Activated effector memory CD4-positive, alpha-beta T cell treated with anti-CD3 and anti-CD28 coated beads, Interleukin-2, amount 50 U/mL, for 16 hours (primary cell): ENCODE measurements at places on chromosomes 7 and 10.

GRCh38 chr7:141238596-141239243, 164.9 kb downstream of the TMEM178B start:
- no peak for DNase-seq

DNA sequence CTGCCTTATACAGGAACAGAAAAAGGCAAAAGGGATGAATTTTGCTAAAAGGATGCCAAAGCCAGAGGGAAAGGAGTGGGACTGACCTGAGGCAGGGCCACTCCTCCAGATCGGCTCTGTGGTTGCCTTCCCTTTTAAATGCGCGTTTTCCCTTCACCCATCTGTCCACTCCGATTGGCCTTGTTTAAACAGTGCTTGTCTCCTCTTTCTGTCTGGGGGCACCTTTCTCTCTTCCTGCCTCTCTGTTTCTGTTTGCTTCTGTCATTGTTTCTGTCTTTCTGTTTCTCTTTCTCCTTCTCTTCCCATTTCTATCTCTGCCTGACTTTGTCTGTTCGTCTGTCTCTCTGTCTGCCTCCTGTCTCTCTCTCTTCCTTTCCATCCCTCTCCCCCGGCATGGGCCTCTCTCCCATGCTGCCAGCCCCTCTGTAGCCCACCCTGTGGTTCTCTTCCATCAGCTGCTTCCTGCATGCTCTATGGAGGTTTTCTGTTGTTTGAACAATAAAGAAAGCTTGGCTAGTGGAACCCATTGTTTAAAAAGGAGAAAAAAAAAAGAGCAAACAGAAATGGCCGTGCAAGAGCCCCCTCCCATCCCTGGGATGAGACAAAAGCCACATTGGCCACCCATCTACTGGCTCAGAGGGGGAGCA, 29.5 kb upstream of the HSPB1 start:
- DNase-seq, result no peak

- DNase-seq, result peak; percentile 89
These were observed at the start of gene FUOM for GRCh38 chr10:133357285-133358161. Gene FUOM (minus strand): TSS chr10:133358019. CDS start chr10:133358007, 12 bp downstream.

DNA sequence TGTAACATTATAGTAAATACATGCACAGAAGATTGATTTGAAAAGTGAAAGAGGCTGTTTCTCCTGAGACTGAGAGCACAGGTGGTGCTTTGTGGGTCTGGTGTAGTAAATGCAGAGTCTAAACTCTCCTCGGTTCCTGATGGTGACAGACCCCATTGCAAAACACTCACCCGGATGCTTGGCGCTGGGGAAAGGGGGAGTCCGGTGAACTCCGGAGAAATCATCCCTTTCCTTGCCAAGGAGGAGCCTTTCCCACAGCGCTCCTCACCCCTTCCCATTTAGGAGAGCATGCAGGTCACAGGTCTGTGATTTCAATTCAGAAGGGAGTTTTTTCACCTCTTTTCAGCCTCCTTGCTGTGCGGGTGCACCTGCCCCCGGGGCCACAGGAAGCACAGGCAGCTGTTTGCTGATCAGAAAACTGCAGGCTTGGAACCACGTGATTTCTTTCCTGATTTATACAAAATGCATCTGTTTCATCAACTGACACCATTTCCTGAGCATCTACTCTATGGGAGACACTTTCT, 75.6 kb upstream of the LYZL2 start:
- peak; percentile 74 for DNase-seq

GRCh38 chr7:100963386-100963785, 6.0 kb upstream of the MUC12 start:
- DNase-seq, result no peak

DNA sequence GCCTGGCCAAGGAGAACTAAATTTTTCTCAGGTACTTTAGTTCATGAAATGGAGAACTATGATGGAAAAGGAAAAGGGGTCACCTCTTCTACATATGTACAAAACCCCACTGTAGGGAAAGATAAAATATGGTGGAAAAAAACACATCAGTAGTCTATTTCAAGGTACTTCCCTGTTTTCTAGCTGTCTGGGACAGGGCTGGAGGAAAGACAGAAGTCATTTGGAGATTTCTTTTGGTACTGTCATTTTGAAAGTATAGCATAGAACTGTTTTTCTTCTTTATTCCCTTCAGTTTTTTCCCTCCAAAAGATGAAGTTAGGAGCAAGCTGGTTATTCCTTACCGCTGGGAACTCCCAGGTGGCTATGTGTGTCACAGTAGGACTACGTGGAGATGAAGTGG, 196.1 kb downstream of the DOCK4 start:
- no peak for DNase-seq

- no peak for DNase-seq
These were observed 6.8 kb downstream of the TBATA start for GRCh38 chr10:70778267-70778924.

DNA sequence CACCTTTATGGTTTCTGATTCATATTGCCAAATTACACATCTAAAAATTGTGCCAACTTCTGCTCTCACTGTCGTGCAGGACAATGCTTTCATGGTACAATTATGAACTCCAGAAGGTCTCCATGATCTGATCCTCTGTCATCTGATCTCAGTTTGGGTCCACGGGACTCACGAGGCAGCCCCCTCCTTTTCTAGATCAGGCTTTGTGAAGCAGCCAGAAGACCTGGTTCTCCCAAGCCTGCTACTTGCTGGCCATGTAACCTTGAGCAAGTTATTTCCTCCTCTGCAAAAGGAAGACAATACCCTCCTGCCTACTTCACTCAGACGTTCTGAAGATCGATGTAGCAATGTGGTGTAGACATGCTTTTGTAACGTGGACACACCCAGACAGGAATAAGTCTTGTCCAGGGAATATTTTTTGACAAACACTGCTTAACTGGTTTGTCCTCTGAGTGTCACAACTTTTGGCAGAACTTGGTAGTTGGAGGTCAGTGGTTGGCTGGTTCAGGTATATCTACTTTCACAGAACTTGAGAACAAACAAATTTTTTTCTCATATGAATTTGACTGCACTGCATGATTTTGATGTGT, 19.6 kb downstream of the CALML3 start:
- DNase-seq, result no peak

GRCh38 chr7:22193450-22193983, 163.4 kb downstream of the RAPGEF5 start:
- DNase-seq, result no peak

DNA sequence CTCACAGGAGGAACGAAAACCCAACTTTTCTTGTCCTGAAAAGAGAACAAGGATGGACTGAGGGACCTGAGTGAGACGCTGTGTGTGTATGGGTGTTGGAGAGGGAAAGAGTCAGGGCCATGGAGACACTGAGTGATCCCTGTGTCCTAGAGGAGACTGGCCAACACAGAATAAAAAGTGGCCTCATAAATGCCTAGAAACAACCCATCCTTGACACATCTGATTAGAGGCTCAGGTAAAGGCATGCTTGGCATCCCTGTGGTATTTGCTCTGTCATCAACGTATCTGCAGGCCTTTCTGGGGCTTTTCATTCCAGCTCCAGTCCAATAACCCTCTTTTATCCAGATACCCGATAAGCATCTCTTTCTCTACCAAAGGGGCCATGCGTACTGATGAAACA, 86.3 kb downstream of the FGFR2 start:
- no peak for DNase-seq

GRCh38 chr10:83199374-83199773, 939.9 kb upstream of the GHITM start:
- DNase-seq, result no peak

DNA sequence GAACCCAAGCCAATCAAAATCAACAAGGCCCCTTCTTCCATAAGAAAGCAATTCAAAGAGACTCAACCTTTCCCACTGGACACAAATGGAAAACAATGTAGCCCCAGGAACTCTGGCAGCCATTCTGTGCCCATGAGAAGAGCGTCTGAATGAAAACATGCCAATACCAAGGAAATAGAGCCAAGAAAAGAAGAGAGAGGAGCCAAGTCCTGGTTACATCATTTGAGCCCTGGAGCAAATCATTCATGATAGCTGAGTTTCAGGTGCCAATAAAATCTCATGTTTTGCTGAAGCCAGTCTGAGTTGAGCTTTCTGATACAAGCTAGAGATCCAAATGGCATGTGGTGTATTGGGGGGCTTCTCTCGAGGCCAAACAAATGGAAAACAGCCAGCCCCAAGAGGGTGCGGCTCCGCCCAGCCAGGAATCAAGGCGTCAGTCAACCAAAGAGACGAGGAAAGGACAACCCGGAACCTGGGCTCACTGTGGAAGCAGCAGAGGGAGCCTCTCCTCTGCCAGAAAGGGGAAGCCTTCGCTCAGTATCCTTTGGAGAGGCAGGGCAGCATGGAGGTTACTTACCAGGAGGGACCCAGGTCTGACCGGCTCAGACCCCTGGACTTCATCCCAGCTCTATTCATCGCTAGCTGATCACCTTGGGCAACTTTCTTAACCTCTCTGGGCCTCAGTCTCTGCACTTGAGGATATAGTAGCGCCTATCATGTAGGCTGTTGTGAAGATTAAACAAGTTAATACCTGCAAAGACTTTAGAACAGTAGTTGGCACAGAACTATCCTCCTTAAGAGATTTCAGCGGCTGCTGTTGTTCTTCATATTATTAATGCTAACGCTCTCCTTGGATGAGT, 61.8 kb downstream of the OAT start:
- DNase-seq, result peak; percentile 30

DNA sequence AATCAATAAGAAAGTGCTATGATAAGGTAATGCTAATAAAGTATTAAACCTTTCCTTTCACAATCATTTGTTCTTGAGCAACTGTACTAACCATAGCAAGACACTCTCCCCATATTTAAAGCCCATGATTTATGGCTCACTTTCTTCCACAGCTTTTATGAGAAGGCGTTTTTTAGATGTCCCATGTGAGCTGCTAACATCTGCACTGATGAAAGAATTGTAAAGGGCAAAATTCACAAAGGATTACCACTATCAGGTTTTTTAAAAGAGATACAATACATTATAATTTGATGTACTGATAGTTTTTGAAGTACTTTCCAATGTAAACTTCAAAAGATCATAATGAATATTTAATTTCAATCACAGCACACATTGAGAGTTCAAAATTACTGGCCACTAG, 75.7 kb downstream of the RNLS start:
- no peak for DNase-seq

DNA sequence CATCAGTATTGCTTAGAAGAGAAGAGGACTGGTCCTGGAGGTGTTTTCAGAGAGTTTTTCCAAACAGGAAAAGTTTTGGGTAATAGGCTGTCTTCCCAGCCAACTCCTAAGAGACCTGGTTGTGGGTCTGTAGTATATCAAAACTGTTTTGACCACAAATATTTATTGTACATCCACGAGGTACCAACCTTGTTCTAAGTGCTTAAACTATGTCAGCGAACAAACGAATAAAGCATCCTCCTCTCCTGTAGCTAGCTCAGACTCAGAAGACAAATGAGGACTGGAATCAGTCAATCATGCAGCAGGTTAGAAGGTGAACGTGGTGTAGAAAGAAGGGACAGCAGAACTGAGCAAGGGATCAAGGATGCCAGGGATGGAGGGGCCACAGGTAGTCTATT, 61.6 kb upstream of the MKI67 start:
- no peak for DNase-seq

DNA sequence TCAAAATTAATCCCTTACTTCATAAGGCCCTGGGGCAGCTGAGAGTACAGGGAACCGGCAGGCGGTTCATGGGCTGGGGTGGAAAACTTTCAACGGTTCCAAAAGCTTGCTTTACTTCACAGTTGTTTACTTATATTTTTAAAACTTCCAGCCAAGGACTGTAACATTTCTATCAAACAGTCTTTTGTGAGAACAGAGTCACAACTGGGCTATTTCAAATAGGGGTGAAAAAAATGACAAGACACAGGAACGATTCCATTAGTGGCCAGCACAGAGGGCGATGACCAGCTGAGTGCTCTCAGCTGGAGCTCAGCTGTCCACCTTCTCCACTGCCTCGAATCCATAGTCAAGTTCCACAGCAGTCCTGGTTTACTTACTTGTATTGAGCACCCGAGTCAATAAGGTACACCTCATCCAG, 48.2 kb downstream of the XPNPEP1 start:
- no peak for DNase-seq

DNA sequence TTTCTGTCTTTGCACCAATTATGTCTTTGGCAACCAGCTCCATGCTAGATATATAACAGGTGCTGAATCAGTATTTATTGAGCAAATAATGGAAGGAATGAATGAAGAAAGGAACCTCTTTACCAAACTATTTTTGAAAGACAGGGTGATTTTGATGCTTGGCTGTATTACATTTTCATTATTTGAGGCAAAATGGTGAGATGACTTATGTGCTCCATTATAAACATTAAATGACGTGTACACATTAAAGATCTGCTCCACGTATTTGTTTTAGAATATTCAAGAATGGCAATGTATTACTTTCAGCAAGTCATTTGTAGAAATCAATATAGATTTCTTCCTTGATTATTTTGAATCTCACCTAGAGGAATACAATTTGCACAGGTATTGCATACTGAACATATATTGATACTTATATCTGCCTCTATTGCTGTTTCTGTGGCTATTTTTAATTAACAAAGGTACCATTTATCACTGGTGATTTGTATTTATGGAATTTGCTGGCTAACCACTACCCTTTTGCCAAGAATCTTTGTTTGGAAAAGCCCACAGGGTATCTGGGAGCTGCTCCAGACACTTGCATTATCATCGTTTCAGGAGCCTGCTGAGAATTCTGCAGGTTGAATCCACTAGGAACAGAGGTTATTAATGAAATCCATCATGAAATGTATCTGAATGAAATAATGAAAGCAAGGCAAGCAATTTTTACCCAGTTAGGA, 92.2 kb downstream of the SEMA3C start:
- DNase-seq, result no peak

DNA sequence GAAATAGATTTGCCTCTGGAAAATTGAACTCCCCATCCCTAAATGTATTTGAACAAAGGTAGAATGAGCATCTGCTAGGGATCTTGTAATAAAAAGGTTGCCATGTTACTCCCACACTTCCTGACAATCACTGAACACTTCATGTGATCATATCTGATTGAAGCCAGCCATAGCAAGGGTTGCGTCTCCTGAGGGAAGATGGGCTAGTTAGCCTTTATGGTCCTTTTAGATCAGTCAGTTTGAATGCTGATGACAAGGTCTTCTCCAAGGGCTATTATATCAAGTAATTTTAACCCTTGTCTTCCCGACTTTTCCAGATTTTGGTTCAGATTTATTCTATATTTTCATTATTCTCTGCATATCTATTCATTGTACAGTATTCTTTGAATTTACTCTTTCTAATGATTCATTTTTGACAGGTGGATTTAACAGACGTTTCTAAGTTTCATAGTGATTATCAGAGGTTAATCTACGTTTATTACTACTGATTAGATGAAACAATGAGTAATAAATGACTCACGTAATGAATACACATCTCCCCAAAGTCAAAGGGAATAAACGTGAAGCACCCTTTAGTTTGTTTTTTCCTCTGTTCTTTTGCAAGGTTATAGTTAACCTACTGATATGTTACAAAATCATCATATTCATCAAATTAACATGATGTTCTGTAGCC, 28.1 kb downstream of the CSGALNACT2 start:
- DNase-seq, result no peak

- DNase-seq, result no peak
These were observed 128.5 kb upstream of the VKORC1L1 start for GRCh38 chr7:65744406-65744805.

- DNase-seq, result peak; percentile 8
These were observed 85.2 kb downstream of the CHST15 start for GRCh38 chr10:124008187-124008586.

DNA sequence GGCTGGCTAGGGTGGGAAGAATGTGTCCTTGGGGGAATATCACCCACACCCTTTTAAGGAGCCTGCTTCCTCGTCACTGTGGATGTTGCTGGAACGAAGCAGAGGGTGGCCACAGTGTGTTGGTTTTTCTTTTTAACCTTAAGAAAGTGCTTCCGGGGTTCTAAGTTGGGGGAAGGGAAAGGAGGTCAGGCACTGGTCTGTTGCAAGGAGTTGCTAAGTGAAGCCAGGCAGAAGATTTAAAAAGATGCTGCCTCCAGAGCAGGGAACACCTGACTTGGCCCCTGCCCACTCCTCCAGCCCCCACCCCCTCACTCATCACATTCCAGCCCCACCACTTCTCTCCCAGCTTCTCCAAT, 213.1 kb downstream of the EMX2 start:
- DNase-seq, result no peak
